NCI-H146 (cell line): ENCODE measurements at places on chromosomes 7 and 10.

DNA sequence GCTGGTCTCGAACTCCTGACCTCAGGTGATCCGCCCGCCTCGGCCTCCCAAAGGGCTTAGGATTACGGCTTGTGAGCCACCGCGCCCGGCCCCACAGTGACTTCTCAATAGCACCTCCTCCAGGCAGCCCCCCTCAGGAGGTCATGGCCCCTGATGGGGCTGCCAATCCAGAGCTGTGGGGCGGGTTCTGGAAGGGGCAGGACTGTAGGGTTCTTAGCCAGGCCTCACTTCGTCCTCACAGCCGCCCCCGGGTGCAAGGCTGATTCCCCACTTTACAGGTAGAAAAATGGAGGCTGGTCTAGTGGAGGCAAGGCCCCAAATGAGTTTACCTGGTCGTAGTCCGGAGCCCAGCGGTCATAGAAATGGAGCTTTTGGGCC, 638 bp downstream of the METTL27 start:
- no peak for DNase-seq

DNA sequence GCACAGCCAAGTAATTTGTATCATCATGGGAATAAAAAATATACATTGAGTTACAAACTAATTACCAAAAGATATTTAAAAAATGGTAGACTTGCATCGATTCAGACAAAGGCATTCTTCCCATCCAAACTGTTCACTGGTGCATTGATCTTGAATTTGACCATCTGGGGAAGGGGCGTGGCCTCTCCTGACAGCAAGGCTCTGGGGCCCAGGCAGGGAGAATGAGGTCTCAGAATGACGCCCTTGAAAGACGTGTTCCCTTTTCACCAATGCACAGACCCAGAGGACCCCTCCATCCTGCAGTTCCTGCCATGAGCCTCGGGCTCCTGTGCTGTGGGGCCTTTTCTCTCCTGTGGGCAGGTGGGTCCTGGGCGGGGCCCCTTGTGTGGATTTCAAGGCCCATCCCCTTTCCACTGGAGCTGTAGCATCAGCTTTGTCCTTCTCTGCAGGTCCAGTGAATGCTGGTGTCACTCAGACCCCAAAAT, 91.1 kb upstream of the PRSS58 start:
- no peak for DNase-seq

DNA sequence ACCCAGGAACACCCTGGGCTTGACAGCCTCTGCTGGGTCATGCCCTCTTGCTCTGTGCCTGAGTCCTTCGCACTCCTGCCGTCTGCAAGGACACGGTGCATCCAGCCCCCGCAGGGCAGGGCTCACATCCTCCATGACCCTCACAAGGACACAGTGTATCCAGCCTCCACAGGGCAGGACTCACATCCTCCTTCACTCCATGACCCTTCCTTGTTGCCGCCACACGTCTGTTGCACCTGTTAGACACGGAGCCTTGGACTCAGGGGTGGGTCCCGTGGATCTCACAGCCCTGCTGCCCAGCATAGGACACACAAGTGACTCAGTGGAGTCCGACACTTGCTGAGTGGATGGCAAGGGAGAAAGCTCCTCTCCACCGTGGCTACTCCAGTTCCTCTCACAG, 500.8 kb downstream of the DNAJB6 start:
- no peak for DNase-seq

- no peak for DNase-seq
Measured at GRCh38 chr7:120164-120991, 72.0 kb upstream of the FAM20C start.

- DNase-seq = peak; percentile 73
Measured at GRCh38 chr7:11193131-11193867, 219.6 kb downstream of the PHF14 start.

GRCh38 chr7:96316949-96317348, 4.9 kb downstream of the SLC25A13 start:
- DNase-seq = no peak

DNA sequence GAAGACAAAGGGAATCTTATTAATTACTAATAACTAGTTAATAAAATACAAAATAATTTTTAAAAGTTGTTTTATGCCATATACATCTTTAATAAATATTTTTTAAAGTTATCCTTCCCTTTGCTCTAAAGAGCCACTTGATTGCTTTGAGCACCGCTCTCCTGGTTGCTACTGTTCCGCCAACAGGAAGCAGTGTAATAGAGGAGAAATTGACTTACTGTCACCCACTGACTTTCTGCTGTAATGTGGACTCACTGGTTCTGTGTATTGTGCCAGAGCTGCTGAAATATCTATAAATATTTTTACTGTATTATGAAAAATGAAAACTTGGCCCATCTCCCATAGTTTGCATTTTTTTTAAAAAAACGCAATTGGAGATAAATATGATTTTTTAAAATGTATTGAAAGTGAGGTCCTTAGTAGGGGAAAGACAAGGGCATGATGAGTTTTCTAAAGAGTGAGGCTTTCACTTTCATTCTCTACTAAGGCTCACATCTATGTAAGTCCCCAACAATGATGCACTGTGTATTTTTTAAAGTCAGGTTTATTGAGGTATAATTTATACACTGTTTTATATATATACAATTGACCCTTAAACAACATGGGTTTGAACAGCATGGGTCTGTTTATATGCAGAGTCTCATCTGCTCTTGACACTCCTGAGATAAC, 100.5 kb downstream of the NPY start:
- no peak for DNase-seq

GRCh38 chr7:140519007-140519399, 39.7 kb upstream of the MKRN1 start:
- DNase-seq = no peak

DNA sequence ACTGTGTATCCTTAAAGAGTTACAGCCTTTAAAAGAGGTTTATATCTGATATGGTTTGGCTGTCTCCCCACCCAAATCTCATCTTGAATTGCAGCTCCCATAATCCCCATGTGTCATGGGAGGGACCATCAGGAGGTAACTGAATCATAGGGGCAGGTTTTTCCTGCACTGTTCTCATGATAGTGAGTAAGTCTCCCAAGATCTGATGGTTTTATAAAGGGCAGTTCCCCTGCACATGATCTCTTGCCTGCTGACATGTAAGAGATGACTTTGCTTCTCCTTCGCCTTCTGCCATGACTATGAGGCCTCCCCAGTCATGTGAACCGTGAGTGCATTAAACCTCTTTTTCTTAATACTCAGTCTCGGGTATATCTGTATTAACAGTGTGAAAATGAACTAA, 9.7 kb downstream of the RTKN2 start:
- DNase-seq = no peak

DNA sequence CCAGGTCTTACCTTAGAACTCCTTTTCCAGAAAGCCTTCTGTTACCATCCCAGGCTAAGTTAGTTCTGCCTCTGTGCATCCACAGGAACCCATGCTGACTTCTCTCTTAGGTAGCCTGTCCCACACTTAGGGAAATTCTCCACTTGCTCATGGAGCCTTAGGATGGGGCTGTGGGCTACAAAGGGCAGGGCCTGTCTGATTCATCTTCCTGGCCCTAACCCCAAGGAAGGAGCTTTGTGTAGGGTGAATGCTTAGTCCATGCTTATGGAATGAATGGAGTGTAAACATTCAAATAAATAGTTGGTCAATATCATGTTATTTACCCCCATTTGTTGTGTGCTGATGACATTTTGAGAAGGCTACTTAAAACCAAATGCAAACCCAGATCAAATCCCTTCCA, 54.7 kb downstream of the EMX2 start:
- no peak for DNase-seq

DNA sequence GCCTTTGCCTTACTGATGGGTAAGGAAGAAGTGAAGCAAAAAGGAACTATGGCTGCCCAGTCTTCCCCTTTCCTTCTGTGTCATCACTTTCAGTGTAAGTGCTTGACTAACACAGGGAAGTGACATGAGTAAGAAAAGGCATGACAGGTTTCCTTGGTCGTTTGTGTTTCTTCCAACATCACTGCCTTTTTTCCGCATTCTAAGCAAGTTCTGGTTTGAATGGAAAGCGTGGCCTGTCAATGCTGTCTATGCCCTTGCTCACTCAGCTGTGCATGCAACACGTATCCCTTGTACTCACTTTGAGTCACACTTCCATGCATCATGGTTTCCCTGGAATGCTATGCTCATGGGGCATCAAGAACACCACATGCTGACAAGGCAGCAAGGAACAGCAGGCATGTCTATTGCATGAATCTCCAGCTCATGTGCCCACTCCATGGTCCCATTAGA, 111.8 kb downstream of the OAT start:
- DNase-seq = no peak

- no peak for DNase-seq
Measured at GRCh38 chr7:100369105-100369504, 4.2 kb upstream of the PILRA start.

GRCh38 chr10:110916554-110917346, 2.2 kb downstream of the BBIP1 start:
- DNase-seq = no peak

- DNase-seq = no peak
Measured at GRCh38 chr7:75850235-75850634, 28.6 kb upstream of the RHBDD2 start.

DNA sequence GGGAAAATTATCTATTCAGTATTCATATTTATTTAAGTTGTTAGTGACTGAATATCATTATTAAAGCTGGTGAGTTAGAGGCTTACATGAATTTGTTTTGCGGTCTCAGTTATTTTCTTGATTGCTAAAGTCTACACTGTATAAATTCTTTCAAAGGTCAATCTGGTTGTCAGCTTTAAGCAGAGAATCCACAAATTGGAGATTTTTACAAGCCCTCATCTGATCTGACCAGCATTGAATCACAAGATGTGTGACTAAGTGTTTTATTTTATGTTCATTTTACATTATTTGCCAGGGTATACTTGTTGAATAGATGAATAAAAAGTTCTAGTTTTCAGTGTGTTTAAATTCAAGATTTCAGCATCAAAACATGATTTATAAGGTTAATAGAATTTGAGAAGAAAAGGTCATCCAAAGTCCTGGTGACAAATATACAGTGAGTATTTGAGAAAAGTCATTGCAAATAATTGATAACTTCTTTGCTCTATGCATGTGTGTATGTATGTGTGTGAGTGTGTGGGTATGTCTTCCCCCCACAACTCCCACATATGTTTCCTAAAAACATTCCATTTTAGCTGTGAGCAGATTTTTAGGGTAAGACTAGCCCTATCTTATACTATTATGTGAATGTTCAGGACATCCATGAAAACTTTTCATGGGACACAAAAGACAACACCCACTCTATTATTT, 4.4 kb downstream of the SEMA3A start:
- DNase-seq = no peak

DNA sequence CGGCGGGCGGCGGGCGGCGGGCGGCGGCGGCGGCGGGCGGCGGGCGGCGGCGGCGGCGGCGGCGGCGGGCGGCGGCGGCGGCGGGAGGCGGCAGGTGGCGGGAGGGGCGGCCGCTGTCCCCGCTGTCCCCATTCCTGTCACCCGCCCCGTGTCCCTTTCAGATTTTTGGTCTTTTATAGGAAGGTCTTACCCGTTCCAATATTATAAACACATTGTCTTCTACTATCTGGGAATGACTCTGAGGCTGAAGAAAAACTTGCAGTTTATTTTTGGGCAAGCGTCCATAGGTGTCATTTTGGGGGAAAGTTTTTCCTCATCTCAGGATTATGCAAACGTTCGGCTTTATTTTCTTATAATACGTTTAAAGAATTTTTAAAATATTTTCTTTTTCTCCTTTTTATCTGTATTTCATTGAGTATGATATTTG, 578 bp downstream of the ZNF713 start:
- peak; percentile 22 for DNase-seq

DNA sequence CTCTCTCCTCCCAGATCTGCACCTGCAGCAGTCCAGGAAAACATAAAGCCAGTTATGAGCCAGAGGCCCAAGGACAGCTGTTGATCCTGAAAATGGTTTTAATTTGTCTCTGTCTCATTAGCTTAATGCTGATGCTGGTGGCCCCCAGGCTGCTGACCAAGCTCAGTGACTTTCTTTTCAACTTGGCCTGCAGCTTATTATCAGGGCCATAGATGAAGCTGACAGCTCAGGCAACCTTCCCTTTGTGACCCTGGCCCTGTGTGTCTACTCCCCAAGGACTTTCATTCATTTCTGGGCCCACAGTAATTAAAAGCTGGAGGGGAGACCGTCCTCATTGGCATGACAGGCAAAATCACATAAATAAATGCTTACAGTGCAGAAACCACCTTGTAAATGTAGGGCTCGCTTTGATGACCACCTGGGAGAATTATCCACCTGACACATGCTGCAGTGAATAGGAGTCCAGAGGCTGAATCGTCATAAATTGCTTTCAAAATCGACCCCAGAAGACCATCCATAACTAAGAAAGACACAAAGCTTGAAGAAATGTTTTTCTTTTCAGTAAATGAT, 138.5 kb downstream of the NPY start:
- peak; percentile 30 for DNase-seq

DNA sequence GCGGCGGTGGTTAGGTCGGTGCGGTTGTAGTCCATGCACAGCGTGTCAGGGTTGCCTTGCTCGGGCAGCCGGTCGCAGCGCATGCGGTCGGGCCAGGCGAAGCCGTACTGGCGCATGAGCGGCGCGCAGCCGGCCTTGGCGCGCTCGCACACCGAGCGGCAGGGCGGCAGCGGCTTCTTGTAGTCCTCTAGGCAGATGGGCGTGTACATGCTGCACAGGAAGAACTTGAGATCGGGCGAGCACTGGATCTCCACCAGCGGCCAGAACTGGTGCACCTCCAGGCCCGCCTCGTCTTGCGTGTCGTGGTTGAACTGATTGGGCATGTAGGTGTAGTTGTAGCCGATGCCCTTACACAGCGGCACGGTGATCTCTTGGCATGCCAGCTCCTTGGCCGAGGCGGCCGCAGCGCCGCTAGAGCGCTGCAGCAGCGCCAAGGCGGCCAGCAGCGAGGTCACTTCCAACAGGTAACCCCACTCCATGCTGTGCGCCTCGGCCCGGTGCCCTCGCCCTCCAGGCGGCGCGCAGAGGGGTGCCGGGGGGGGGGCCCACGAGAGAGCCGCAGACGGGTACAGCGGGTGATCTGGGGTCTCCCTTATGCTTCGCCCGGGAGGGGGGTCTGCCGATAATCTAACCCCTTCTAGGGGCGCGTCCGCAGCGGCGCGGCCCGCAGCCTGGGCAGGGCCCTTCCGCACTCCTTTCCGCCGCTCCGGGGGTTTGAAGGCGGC, 983 bp downstream of the FZD8 start:
- peak; percentile 77 for DNase-seq

- DNase-seq = peak; percentile 51
Measured at GRCh38 chr7:81484261-81484660, 285.6 kb downstream of the HGF start.

- DNase-seq = no peak
Measured at GRCh38 chr10:83301732-83302131, 837.6 kb upstream of the GHITM start.

DNA sequence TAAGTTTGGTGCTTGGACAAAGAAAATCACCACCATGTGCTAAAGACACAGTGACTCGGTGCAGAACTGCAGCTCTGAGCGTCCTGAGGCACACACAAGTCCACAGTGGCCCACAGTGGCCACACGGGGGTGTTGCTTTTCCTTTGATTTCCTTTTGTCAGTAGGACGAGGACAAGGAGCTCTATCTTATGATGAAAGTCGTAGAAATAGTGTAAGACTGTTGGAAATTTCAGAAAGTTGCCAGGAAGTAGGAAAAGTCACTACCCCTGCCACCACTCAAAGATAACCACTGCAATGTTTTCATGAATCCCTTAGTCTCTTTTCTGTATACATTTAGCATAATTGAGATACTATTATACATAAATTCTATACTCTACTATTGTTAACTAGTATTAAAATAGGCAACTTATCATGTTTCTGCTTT, 146.0 kb downstream of the TNS3 start:
- peak; percentile 36 for DNase-seq

GRCh38 chr7:138845711-138846110, 47.7 kb upstream of the ATP6V0A4 start:
- DNase-seq = no peak
